ENCODE measurements at places on chromosomes 1 and 21. TPM values are rescaled to one million over a fixed set of nuclear protein-coding genes. Genes with fewer than 3 reads are reported as not detected.

DNA sequence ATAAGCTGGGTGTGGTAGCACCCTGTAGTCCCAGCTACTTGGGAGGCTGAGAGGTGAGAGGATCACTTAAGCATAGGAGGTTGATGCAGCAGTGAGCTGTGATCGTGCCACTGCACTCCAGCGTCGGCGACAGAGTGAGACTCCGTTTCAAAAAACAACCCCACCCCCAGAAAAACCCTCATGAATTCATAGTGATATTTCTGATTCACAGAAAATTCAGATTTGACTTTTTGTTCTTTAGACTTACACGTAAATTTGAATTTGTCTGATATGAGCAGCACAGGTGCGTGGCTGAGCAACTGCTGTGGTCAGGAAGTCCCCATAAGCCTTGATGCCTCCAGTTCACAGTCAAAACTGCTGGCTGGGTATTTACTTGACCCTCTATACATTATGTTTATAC, 10.0 kb upstream of the MORC3 start:
- no peak for DNase-seq

RNU1-3 gene
- total RNA-seq = under 0.01 TPM

PLPPR4 gene
- 7.2 TPM for total RNA-seq

GRCh38 chr1:180168786-180169639, 14.3 kb downstream of the QSOX1 start:
- DNase-seq = no peak

- no peak for DNase-seq
Observed at GRCh38 chr1:14350197-14350596, 248.3 kb upstream of the KAZN start.

DNA sequence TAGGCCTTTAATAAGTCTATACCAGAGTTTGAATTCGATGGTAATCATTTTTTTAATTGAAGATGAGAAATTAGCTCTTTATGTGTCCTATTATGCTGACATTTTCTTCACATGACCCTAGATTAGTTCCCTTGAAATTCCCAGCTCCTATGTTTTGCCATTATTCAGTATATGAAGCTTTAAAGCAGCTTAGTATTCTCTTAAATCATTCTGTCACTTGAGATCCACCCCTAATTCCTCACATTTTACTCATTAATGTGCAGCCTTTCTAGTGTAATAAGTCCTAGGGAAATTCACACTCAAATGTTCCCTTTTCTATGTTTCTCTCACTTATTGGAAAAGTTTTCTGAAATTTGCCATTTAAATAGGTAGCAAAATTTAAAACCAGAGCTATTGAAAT, 704.5 kb upstream of the B3GALT2 start:
- no peak for DNase-seq

- DNase-seq = no peak
Observed at GRCh38 chr1:115534106-115534505, 107.7 kb upstream of the VANGL1 start.

All from suprapubic skin (tissue), 4 donors.